Jurkat, Clone E6-1 (cell line): ENCODE measurements at places on chromosomes 7 and 10.

- DNase-seq, result no peak
Observed at GRCh38 chr10:58806970-58807628, 294.4 kb downstream of the BICC1 start.

GRCh38 chr7:126689037-126689436 is 563.7 kb downstream of the GRM8 start:
- no peak for DNase-seq

GRCh38 chr10:72073708-72074573 is 14.4 kb downstream of the SPOCK2 start:
- no peak for DNase-seq

DNA sequence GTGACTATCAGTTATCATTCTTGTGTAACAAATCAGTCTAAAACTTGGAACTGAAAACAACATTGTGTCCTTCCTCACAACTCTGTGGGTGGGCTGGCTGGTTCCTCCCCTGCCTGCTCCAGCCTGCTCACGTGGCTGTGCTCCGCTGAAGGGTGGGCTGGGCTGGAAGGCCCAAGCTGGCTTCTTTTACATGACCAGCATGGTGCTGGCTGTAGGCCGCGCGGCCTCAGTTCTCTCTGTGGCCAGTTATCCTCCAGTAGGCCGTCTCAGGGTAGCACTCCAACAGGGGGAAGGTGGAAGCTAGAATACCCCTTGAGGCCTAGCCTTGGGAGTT is 11.3 kb downstream of the ADAMTS14 start:
- no peak for DNase-seq

DNA sequence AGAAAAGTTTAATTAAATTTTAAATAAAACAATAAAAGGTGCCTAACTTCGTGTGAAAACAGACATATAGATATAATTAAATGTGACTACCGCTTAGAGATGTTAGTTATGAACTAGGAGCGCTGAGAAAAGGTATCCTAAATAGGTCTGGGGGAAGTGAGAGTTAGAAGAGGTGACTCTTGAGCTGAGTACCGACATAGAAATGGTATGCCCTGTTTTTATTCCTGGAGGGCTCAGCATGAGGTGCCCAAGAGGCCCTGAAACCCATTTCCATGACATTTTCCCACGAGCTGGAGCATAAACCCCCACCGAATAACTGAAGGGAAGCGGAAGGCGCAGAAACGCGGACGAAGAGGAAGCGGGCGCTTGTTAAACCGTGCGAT is 433 bp upstream of the STARD3NL start:
- DNase-seq, result no peak

DNA sequence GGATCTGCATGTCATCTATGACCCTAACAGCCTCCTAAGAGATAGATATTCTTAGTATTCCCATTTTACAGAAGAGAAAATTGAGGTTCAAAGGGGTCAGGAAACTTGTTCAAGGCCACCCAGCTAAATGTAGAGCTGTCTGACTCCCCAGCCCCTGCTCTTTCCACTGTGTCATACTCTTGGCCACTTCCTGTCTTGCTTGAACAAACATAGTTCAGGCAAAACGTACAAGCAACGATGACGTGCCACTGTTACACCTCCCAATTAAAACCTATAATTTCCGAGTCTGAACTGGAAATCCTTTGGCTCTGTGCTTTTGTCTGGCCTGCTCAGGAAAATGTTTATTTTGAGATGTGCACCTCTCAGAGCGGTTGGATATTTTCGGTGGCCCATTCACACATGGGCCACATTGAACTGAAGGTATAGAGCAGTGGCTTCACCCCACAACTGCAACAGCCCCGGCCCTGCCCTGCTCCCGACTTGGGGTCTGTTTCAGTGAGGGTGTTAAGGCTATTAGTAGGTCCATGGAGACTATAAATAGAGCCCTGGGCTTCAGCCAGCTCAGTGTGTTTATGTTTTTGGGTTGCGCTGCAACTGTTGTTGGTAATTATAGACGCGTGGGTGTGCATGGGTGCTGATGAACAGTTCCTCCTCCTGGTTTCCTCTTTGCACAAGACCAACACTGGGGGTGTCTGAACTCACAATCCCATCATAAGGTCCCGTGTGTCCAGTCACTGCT is 172.3 kb upstream of the ADO start:
- DNase-seq, result peak; percentile 22

DNA sequence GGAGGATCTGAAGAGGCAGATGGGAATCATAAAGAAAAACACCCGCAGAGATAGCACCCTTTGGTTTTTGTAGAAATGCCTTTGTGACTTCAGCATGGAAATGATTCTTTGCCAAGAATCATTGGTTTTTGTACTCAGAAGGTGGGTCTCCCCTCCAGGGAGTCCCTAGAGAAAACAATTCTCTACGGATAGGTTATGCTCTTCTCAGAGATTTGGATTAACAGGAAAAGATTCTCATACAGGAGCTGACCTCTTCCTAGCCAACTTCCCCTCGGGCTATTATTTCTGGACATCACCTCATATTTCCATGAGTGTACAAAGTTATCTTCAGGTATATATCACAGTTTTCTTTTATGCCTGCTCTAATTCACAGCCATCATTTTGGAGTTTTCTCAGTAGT is 274.2 kb upstream of the HABP2 start:
- DNase-seq, result no peak

DNA sequence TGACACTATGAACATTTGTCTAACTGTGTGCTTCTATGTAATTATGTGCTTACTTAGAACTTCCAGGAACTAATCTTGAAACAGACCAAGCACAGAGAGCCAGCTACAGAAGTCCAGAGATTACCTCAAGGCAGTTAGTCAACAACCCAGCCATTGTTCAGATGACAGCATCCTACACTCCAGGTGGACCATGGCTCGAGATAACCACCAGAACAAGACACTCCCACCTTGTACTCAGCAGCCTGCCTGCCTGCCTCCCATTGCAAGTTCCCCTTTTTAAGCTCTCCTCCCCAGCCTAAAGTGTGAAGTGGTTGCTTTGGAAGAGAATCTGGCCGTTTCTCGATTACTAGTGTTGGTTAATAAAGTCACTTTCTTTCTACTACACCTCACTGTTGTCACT is 1080.6 kb upstream of the LRRN3 start:
- no peak for DNase-seq

DNA sequence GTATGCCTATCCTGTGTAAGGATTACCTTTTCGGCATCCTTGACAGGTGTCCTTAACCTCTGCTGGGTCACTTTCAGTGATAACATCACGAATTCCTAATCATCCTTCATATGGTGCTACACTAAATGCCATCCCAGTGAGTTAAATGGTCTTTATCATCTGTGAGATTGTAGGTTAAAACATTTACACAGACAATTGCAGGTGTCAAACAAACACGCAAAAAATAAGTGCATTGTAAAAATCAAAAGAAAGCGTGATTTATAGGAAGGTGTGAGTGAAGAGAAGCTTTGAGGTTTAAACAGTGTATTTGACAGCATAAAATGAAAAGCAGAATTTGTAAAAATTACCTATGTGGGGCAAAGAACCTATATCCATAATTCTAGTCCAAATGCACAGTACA is 111.5 kb upstream of the IFRD1 start:
- no peak for DNase-seq

DNA sequence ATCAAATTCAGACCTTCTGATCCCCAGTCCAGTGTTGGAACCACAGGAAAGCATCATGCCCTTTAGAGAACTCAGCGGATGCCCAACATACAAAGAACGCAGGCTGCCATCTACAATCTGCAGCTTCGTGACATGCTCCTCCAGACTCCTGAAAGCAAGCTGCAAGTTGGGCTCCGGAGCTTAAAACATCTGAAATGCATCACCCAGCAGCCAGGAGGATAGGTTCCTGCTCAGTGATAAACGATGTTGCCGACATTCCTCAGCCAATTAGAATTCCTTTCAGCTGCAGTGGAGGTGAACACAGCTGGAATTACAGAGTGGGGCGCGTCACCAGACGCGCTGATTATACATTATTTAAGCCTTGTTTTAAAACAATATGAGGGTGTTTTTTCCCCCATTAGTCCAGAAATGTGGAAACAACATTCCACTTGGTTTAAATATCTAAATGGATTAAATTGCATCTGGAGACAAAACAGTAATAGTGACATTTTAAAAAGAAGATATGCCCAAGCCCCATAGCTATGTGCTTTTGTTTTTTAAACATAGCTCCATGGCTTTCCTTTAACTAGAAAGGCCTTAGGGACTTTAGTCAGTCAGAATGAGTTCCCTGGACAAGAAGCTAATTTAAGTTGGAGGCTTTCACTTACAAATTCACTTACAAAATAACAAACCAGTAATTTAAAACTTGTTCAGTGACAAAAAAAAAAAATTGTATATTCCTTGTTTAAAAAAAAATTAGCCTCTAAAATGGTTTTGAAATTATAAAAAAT is 6.3 kb downstream of the SMURF1 start:
- no peak for DNase-seq

DNA sequence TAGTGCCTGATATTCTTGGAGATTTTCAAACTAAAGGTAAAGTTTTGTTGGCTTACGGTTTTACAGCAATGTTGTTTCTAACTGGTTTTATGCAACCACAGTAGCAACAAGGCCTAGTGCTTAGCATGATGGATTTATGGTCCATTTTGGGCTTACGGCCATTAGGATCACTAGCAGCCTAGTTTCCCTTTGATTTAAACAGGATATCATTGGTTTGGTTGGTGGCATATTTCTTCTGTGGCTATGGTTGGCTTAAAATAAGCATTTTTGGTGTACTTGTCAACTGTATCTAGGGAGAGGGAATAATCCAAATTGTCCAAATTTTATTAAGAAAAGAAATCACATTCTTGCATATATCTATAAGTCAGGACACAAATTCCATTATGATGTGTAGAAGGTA is 194.0 kb downstream of the HDAC9 start:
- DNase-seq, result no peak

DNA sequence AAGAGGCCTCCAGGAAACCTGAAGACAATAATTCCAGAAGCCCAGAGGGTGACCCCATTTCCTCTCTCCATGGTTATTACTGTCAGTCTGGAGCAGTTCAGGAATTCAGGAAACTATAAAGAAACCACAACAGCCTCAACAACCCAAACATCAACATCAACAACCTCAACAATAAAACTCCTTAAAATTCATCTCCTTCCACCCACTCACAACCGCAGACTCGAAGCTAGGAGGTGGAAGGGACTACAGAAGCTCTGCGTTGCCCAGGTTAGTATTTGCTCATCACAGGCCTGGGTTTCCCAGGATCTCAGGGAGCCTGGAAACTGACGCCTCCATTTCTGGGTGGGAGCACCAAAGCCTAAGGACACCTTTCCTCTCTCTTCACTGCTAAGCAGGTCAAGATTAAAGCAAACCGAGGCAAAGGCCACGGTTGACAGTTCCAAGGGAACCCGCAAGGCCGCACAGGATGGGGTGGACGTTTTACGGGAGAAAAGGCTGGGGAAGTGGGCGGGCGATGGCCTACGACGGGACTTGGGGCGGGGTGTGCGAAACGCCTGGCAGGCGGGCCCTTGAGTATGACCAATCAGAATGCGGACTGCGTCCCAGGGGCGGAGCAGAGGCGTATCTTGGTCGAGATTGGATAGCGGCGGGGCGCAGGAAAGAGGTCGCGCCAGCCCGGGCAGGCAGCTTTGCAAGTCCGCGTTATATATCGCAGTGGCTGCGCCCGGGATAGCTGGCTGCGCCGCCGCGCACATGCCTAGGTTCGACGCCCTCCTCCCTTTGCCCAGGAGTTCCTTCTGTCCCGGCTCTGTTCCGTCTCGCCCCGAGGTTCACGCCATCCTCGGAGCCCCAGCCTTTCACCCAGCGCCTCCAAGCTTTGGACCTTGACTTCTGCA is at the start of gene ELOVL3:
Gene ELOVL3 (plus strand): TSS at position 654 of the 896 bp plus-strand sequence. CDS start 250 bp downstream, outside the sequence.
- peak; percentile 76 for DNase-seq

- DNase-seq, result no peak
Observed at GRCh38 chr7:151442776-151443496, 3.0 kb upstream of the CRYGN start.

DNA sequence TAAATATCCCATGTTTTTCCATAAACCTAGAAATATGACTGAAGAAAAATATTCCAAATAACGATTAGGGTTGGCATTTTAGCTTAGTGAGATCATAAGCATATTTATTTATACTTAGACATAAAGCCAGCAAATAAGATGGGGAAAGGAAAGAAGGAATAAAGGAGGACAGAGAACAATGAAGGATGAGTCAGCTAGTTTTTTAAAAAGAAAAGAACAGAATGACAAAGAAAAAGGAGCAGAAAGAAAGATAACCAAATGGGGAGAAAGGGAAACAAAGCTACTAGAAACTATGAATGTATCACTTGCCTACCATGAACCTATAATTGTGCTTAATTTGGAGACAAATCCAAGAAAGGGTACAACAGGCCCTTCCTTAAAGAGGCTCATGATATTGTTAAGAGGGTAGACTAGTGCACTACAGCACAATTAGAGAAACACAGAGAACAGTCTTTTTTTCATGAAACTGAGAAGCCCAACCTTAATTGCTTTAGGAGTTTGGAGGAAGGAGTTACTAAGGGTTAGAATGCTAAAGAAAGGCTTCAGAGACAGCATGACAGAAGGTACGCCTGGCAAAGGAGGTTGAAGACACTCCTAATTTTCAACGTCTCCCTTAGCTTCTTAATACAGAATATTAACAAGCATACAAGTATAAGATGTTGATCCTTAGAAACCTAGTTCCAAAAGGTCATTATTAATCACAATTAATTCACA is 23.9 kb downstream of the HERPUD2 start:
- no peak for DNase-seq

DNA sequence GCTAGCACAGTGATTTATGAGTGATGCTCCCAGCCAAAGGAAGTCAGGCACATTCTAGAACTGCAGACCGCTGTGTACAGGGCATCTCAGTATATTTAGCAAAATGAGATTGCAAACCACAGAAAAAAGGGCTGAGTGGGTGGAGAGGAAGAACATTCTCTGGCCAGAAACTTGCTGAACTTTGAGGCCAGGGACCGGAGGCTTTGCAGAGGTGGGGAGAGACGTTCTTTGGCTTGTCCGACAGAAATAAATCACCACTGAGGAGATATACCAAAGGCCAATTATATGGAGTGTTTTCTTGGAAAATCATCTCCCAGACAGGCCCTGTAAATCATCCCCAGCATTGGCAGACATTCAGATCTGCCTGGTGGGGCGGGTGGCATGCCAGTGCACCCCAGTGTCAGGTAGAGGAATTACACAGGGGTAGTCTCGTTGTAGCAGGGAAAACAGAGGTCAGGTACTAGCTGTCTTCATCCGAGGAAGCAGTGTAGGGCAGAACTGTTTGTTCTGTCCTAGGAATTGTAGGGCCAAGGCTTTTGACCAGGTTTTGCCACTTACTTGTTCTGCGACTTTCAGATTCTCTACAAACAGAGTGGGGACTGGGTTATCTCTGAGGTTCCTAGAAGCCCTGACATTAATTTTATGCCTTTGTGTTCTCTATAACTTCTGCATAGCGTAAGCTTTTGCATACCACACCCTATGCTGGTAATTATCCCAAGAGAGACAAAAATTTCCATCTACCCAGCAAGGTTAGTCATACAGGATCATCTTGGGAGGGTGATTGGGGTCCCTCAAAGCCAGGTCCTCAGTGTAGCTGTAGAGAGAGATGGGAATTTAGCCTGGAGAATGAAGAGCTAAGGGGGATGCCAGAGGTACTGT is 655.6 kb downstream of the LRMDA start:
- DNase-seq, result no peak

DNA sequence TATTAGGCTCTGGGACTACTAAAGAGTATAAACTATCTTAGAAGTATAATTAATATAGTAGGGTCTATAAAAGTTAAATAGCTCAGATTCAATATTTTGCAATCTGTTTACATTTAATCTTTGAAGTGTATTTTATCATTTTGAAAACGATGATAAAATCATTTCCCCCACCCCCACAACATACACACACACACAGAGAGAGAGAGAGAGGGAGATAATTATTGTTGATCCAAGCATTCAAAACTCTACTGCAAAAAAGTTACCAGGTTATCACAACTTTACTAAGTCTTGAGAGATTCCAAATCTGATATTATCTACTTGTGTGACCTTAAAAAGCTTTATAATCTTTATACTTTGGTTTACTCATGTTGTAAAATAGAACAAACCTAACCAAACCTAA is 14.0 kb downstream of the ZNF800 start:
- no peak for DNase-seq
